ENCODE measurements at places on chromosomes 5 and 9. TPM values are rescaled to one million over a fixed set of nuclear protein-coding genes. Genes with fewer than 3 reads are reported as not detected.

GRCh38 chr5:137496919-137497318, 2.2 kb downstream of the SPOCK1 start:
- no peak for DNase-seq

GRCh38 chr5:140391312-140391711, 10.3 kb upstream of the ANKHD1 start:
- no peak for DNase-seq

- no peak for DNase-seq
These were observed 57.5 kb upstream of the EPB41L4B start for GRCh38 chr9:109378316-109378715.

GRCh38 chr9:5336688-5337087, 3.0 kb downstream of the RLN1 start:
- DNase-seq = no peak

DNA sequence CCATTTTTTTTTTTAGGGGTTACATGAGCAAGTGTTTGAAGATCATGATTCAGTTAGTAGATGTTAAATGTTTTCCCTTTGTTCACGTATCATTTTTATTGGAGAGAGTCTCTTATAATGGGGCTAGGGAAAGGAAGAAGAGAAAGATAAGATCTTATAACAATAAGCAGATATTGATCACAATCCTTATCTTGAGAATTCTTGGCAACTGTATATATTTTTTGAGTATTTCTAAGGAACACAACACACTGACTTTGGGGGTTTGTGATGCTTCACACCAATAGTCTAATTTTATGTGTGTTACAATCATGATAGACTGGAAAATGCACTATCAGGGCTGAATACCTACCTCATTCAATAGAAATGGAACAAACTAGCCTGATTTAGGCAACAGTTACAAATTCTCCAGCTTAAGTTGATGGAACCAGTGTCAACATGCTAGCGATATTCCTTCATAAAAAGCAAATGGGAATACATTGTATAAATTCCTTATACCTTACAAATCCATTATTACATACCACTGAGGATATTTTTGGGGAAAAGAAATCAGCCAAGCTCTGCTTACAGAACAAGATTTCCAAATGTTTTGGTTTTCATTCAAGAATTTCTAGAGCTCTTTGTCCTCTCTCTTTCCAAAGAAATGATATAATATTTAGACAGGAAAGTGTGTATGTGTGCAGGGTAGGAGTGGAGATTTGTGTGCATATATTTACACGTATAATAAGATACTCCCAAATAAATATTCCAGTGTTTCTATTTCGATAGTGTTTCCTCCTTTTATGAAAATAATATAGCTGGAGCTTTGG, 41.5 kb downstream of the SVEP1 start:
- no peak for DNase-seq

DNA sequence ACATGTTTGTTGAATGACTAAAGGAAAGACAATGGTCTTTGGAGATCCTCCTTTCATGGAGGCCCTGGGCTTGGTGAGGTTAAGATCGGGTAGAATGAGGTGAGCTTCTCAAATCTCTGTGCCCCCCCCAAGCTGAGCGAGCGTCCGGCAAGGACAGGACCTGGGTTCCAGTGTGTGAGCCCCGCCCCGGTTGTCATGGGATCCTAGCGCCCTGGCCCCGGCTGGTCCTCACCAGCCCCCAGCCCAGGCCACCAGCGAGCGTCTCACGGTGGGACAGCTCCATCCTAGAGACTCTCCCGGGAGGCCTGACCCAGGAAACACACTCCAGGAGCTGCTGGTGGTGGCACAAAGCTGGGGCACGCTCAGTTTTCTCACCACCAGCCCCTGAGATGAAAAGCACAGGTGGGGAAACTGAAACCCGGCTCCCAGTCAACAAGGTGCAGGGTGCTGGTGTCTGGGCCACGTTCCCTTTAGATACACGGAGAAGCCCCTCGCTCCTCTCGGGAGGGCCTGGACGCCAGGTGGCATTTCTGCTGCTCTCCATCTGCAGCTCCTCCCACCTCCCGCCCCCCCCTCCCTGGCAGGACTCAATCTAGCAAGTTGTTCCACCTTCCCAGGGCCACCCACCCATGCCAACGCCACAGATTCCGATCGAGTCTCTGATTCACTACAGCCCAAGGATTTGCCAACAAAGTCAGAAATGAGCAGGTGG, 131.3 kb upstream of the PPP1R26 start:
- no peak for DNase-seq

- peak; percentile 31 for DNase-seq
These were observed 41.7 kb downstream of the ACTL7B start for GRCh38 chr9:108813951-108814601.

- DNase-seq = no peak
These were observed 105.7 kb upstream of the RANBP3L start for GRCh38 chr5:36407396-36407795.

- no peak for DNase-seq
These were observed 78.7 kb upstream of the PRDM9 start for GRCh38 chr5:23428705-23429104.

- DNase-seq = no peak
These were observed 419.0 kb downstream of the GADD45G start for GRCh38 chr9:90023861-90024260.

DNA sequence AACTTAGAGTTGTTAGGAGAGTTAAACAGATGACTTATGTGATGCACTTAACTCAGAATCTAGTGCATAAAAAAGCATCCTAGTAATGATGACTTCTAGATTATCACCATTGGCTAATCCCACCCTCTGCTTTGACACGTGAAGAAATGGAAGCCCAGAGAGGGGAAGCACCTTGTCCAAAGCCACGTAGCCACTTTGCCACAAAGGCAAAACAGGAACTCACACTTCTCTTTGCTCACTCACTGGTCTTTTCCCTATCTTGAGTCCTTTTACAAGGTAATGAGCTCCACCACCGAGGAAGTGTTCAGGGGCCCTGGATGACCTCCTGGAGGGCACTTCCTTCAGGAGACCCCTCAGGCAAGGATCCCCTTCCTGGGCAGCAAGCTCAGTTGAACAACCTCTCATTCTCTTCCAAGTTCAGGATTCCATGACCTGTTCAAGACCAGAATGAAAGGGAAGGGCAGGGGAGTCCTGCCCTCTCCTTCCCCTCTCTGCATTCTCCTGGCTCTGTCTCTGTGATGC, 89.7 kb downstream of the HRH2 start:
- DNase-seq = no peak

DNA sequence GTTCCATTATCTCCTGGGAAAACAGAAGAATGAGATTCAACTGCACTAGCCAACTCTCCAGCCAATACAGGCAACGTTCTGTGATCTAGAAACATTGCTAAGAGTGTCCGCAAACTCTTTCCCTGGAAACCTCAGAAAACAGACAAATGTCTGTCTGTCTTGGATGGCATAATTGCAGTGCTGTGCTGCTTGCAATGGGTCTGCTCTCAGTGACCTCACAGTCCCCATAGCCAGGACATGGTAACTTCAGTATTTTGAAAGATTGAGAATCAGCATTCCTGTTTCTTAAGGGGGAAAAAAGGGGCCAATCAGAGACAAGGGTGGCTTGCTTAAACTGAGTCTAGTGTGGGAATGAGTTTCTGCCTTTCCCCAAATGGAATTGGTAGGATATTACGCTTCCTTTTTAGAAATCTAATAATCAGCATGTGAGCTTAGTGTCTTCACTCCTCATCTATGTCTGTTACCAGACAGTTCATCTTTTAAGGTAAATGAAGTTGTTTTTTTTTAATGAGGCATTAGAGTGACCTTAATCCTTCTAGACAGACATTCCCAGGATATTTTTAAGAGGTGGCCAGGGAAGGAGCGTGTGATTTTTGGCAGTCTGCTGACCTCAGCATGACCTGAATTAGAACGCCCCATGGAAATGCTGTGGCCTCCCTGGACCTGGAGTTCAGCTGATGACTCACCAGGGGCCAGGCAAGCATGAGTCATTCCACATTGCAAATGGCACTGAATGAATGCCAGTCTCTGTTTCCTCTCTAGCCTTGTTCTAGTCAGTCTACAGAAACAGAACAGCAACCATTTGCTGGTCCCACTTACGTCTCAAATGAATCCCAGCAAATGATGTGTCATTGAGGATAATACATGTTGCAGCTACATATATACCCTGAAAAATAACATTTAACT, 210.2 kb upstream of the ACTBL2 start:
- no peak for DNase-seq

HAVCR2 gene
- 8.5 TPM for polyA plus RNA-seq

PCDHB16 gene
- polyA plus RNA-seq = 6.5 TPM

APBA1 gene
- polyA plus RNA-seq = 91.6 TPM

OTP gene
- 10.4 TPM for polyA plus RNA-seq

PCDHA1 gene
- polyA plus RNA-seq = 6.5 TPM

SYK gene
- 5.6 TPM for polyA plus RNA-seq

PCDHB10 gene
- polyA plus RNA-seq = 15.8 TPM

MEGF10 gene
- polyA plus RNA-seq = 31.2 TPM

GRIA1 gene
- 48.8 TPM for polyA plus RNA-seq

PCDHGB1 gene
- 9.8 TPM for polyA plus RNA-seq

SLC22A4 gene
- 7.9 TPM for polyA plus RNA-seq

ENHO gene
- 193 TPM for polyA plus RNA-seq

Measured in spinal cord (tissue), 10 donors.